NAMALWA (cell line): ENCODE measurements at places on chromosomes 2 and 18.

DNA sequence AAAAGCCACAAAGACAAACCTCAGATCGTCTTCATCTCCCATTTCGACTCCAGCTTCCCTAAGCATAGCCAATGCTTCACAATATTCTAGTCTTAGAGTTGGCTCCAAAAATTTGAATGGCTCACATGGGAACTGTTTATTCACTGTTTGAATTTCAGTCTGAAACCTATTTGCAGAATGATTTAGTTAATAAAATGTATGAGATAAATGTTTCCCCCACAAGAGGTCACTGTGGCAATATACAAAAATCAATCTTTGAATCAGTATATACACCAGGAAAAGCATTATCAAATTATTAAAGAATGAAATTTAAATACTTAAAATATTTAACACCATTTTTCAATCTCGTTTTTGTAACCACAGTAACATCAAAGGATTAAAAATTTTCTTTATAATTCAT lies 40.0 kb upstream of the MCM6 start:
- DNase-seq = peak; percentile 82

DNA sequence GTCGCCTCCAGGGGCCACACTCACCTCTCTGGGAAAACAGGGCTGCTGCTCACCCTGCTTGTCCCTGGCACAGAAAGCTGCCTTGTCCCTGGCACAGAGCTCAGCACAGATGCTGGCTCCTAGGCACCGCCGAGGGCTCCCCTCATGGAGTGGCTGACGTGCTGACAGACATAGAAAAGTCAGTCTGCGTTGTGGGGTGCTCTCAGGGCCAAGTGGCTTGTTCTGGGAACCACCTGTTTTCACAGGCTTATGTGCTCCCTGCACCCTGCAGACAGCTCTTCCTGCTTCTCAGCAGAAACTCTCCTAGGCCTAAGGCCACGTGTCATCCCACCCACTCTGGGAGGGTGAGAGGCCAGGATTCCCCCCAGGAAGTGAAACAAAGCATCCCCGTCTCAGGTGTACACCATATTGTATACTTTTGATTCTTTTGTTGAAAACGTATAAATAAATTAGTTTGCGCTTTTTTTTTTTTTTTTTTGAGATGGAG lies 84.7 kb upstream of the TMEM200C start:
- DNase-seq = no peak

GRCh38 chr2:236663287-236664101 lies 93.9 kb downstream of the ACKR3 start:
- no peak for DNase-seq

- no peak for DNase-seq
Observed at GRCh38 chr18:79548986-79549637, 130.5 kb upstream of the CTDP1 start.

DNA sequence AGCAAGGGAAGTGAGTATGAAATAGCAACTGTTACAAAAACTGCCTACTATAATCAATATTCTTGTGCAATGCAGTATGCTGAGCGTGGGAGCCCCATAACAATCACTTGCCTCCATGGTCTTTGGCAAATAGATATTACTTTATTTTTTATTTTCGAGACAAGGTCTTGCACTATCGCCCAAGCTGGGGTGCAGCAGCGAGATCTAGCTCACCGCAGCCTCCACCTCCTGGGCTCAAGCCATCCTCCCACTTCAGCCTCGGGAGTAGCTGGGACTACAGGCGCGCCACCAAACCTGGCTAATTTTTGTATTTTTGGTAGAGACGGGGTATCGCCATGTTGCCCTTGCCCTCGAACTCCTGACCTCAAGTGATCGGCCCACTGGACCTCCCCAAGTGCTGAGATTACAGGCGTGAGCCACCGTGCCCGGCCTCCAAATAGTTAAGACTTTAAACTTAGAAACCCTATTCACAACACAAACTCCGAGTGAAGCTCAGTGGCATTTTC lies 1.2 kb upstream of the CCNT2 start:
- peak; percentile 30 for DNase-seq

- no peak for DNase-seq
Observed at GRCh38 chr2:14603676-14604075, 28.8 kb upstream of the LRATD1 start.

GRCh38 chr18:32695534-32695933 lies 77.3 kb downstream of the KLHL14 start:
- no peak for DNase-seq

DNA sequence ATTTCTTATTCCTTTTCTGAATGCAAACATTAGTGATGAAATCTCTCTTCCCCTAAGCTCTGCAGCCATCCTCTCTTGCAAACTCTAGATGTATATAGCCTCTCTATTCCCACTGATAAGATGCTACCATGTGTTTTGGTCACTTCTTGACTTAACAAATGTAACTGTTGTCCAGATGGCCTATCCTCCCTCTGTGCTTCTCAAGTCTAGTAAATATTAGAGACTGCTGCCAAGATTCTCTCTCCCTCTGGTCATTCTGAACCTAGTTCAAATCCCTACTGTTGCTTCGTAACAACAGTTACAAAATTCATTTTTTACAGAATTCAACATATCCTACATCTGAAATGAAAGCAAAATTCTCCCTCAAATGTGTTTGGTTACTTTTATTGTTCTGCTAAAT lies 156.6 kb downstream of the TXNL1 start:
- no peak for DNase-seq

DNA sequence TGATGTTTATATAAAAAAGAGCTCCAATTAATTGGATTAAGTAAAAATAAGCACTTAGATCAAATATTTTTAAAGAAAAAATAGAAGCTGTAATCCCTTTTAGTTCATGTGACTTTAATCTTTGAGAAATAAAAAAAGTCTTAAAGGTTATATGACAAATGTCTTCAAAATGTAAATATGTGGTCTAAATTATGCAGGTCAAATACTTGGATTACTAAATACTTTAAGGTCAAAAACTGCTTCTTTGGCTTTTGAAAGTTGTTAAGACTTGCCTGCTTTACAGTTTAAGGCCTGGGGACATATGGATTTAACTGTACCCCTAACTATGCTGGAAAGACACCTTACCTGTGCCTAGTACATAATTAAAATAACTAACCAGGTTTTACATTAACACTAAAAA lies 15.5 kb upstream of the PDK1 start:
- no peak for DNase-seq

DNA sequence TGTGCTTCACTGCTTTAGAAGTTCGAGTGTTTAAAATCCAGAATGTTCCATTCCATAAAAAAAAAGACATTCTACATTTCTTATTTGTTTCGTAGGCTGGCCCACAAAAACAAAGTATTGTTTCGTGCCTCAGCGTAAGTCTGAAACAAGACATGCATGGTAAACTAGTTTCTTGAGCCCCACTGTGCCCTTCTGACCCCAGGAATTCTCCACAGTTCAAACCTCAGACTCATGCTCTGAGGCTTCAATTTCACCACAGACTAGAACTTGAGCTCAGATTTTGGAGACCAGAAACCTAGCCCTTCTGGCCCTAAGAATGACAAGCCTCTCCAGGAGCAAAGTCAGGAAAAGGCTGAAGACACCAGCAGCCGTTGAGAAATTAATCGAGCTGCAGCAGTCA lies 151.5 kb downstream of the SLC8A1 start:
- no peak for DNase-seq

GRCh38 chr2:231646476-231646875 lies 53.8 kb downstream of the TEX44 start:
- no peak for DNase-seq

DNA sequence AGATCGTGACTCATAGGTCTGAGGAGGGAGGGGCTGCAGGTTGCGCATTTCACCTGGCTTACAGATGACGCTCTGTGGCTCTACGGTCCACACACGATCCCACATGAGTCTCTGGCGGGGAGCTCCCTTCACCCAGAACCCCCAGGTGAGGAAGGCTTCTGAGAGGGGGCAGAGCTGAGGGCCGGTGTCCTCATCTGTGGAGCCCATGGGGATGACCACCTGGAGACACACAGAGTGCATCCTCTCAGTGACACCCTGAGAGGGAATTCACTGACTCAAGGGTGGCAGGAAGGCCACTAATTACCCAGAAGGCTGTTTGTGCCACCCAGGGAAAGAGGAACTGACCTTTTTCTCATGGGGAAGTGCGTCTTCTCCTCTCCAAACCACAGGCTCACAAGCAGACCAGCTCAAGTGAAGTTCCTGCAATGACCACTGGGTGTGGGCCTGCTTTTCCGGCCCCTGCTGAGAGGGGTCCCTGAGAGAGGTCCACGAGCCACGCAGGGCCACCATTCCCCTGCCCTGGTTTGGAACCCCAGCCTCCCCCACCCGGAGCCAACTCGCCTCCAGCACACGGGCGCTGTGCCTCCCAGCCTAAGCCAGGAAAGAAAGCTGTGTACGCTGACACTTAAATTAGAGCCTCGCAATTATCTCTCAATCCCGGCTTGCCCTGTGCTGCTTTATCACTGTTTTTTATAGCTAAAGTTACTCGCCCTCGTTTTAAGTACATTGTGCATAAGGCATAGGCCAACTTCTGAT lies 114.1 kb downstream of the BCL11A start:
- DNase-seq = peak; percentile 93

- no peak for DNase-seq
Observed at GRCh38 chr2:145265244-145265643, 745.3 kb upstream of the ZEB2 start.

DNA sequence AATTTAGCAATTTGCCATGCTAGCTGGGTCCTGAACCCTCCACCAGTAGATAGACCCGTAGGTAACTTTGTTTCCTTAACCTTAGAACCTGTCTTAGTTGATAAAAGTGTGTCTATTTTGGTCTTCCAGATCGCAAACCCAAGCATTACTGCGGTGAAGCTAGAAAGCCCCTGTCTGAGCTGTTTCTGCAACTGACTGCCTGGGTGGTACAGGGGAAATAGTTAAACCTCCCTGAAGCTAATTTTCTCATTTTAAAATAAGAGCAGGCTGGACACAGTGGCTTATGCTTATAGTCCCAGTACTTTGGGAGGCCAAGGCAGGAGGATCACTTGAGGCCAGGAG lies 101.7 kb upstream of the MSH2 start:
- peak; percentile 41 for DNase-seq

DNA sequence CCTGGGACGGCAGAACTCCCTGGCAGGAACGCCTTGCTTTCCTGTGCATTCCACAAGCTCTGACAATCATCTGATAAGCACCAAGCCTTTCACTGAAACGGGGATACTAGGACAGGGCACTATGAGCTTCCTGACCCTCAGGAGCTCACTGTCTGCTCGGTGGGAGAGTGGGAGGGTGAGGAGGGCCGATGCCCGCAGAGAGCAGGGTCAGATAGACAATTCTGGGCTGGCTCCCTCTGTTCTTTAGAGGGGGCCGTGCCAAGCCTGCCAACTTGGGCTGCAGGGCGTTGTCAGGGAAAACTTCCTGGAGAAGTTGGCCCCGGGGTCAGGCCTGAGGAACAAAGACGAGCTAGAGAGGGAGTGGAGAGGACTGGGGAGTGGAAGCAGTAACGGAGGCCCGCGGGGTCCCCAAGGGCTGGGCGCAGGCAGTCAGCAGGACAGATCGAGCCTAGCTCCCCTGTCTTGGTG lies 82.0 kb downstream of the CTAGE1 start:
- no peak for DNase-seq

DNA sequence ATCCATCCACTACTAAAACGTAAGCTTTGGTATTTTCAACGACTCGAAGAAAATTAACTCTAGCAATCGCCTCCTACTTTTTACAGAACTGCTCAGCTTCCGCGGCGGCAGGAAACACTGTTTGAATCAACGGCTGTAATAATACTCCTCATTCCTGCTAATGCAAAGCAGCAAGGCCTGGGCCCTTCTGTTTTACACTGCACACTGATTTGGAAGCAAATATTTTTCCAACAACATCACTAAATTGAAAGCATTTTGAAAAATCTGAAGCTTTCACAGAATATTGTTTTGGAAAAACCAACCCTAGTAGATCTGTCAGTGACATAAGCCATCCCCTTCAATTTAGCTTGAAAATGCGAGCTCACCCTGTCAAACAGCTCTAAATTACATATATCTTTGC lies 261.2 kb downstream of the TXNL1 start:
- DNase-seq = no peak

- DNase-seq = no peak
Observed at GRCh38 chr2:196079052-196079451, 10.4 kb upstream of the DNAH7 start.

- DNase-seq = no peak
Observed at GRCh38 chr18:67144329-67144728, 372.2 kb downstream of the DSEL start.

DNA sequence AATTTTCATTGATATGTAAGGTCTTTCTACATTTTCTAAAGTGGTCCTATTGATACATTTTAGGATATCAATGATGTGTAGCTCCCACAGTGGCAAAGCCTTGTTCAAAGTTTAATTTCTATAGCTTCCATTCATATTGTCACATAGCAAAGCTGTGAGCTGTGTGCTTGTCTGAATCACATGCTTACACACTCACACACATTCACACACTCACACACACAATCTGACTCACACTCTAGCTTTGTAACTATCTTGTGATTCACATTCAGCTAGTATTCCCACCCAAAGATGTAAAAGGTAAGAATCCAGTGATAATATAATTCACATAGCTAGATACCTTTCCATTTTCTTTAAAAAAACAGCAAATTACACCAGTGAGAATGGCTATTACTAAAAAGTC lies 58.7 kb downstream of the MAPRE2 start:
- no peak for DNase-seq

DNA sequence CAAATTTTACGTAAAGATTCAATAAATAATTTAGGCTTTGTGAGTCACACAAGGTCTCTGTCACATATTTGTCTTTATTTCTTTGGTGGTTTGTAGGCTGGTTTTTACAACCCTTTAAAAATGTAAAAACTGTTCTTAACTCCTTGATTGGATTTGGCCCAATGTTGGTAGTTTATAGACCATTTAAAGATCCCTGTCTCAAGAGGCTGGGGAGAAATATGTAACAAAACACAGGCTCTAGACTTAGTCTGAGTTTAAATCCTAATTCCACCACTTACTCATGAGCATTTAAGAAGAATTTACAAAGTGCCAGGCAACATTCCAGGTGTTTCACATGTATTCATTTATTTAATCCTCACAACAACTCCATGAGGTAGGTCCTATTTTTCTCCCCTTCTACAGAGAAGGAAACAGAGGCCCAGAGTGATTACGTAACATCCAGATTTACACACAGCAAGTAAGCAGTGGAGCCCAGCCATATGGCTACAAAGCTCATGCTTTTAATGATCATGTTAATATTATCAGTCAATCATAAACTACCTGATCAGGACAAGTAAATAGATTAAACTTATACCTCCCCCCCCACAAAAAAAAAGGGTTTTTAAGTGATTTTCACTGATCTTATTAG lies 416.6 kb upstream of the ACVR2A start:
- DNase-seq = no peak

- no peak for DNase-seq
Observed at GRCh38 chr2:106977717-106978116, 91.8 kb upstream of the ST6GAL2 start.

DNA sequence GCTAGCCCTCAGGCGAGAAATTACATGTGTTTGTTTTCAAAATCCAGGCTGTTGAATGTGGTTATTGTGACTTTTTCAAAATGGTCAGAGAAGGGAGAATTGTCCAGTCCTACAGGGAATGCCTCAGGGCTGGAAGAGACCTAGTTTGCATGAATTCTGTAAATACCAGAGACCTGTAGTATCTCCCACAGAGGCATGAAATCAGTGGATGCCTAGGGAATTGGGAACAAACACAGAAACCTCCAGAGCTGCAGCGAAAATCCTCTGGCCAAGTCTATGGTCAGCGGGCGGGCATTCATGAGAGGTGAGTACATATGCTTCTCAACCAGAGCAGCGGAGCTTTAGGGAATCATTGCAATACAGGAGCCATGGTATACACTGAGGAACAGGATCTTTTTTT lies 1596.5 kb upstream of the NXPH2 start:
- DNase-seq = no peak
